ENCODE measurements at places on chromosomes 3 and 15.

- DNase-seq: no peak
Observed at GRCh38 chr3:9226326-9226725, 23.1 kb downstream of the SRGAP3 start.

- DNase-seq: no peak
Observed at GRCh38 chr3:156548041-156548687, 6.8 kb downstream of the SSR3 start.

DNA sequence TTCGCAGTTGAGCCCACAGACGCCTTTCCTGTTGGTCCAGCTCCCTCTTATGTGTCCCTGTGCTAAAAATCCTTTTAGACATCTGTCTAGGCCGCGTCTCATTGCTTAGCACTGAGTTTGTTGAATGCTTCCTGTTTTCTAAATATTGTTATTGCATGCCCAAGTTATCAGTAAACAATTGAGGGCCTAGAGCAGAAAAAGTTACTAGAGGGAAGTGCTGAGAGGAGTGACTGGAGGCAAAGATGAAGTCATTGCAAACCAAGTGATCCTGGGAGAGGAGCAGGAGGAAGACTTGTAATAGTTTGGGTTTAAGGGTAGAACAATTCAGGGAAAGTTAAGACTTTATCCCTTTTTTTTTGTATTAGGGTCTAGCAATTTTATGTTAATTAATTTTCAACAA lies 88.1 kb downstream of the DCUN1D1 start:
- DNase-seq: no peak

DNA sequence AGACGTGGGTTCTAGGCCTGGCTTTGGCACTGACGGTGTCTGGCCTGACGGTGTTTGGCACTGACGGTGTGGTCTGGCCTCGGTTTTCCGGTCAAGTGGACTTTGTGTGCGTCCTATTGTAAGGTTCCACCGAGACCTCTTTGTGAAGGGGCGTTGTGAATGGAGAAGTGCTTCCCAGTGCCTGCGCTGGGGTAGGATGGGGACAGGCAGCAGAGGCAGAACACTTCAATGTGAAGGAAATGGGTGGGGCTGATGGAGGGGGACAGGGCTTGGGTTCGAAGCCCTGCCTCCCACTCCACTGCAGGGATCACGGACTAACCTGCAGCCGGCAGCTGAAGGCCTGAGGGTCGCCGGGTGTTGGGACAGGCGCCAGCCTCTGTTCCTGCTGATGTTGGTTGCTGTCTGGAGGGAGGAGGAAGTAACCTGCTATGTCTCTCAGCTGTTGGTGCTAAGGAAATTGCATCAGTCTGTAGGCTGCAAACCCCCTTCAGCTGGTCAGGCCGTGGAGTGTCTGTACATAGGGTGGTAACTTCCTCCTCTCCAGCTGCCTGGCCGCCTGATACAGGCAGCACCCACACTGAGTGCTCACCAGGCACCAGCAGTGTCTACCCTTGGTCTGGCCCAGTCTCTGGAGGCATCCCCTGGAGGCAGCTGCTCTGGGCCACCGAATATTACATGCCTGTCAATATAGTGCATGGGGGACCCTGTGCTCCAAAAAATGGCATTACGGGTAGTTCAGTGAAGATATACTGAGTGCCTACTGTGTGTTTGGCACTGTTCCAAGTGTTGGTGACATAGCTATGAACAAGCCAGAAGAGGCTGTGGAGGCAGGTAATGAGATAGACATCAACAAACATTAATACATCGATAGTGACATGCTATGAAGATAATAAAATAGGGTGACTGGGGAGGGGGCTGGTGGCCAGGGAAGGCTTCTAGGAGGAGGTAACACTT lies 1.1 kb downstream of the TM6SF1 start:
- peak; percentile 86 for DNase-seq

DNA sequence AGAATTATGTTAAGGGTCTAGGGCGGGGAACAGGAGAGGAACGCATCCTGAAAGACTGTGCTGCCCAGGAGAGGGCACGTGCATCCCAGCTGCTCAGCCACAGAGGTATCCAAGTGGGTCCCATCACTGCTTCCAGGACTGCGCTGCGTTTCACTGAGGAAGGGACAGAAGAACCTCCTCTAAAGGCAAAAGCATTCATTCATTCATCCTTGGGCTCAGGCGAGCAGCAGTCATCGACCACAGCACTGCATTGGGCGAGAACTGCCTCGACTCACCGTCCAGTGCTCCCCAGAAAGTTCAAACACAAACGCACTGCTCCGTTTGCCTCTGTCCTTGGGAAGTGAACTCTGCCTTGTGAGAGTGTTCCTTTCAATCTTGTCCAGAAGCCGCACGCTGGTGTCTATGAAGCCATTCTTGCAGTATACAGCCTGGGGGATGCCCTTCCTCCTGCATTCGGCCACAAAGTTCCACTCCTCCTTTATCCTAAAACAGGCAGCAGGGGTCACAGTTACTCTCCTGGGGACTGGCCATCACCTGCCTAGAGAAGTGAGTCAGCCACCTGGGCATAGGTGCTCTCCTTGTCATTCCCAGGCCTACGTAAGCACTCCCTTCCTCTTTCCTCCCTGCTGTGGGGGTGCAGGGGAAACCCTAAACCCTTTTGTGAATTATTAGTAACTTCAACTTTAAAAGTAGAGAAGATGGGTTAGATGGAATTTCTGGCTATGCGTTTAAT lies 21.2 kb downstream of the LRRC2 start:
- DNase-seq: no peak

GRCh38 chr3:163481738-163482137 lies 1596.6 kb downstream of the SI start:
- no peak for DNase-seq

- DNase-seq: no peak
Observed at GRCh38 chr3:146637871-146638270, 32.7 kb upstream of the PLSCR5 start.

GRCh38 chr15:60395276-60396011 lies 2.3 kb downstream of the ANXA2 start:
- no peak for DNase-seq

GRCh38 chr3:99118381-99118780 lies 216.9 kb upstream of the DCBLD2 start:
- no peak for DNase-seq
